IMR-90 (cell line): ENCODE measurements at places on chromosomes 6 and 20. TPM values are rescaled to one million over a fixed set of nuclear protein-coding genes. Genes with fewer than 3 reads are reported as not detected.

NFYA gene
- 21.9 and 28.5 TPM in 2 replicates for total RNA-seq

IL17A gene
- not detected in 2 replicates for total RNA-seq

OSBPL2 gene
- 27.6 and 28.6 TPM in 2 replicates for total RNA-seq

SUMO4 gene
- total RNA-seq, result 1.9 and 2.2 TPM in 2 replicates

EMILIN3 gene
- under 0.01 TPM in 2 replicates for total RNA-seq

SOBP gene
- total RNA-seq, result 0.72 and 1.1 TPM in 2 replicates

ARFGEF2 gene
- 39.1 and 40.5 TPM in 2 replicates for total RNA-seq

SLC22A23 gene
- total RNA-seq, result 0.56 and 0.72 TPM in 2 replicates

DOK5 gene
- total RNA-seq, result 3.9 and 4.2 TPM in 2 replicates

DZANK1 gene
- total RNA-seq, result 0.54 and 0.83 TPM in 2 replicates

TRIM38 gene
- total RNA-seq, result 6.3 and 6.7 TPM in 2 replicates

FLRT3 gene
- 5.8 and 6.6 TPM in 2 replicates for total RNA-seq

TGM3 gene
- not detected in 2 replicates for total RNA-seq

TRIM10 gene
- total RNA-seq, result not detected in 2 replicates

REPS1 gene
- total RNA-seq, result 21.1 and 21.9 TPM in 2 replicates
